ENCODE measurements at places on chromosomes 6 and 20. TPM values are rescaled to one million over a fixed set of nuclear protein-coding genes. Genes with fewer than 3 reads are reported as not detected.

The AGPAT4 gene
- 9.0 TPM for total RNA-seq

The SOX18 gene
- 0.07 TPM for total RNA-seq

The BCAS1 gene
- not detected for total RNA-seq

The MUCL3 gene
- not detected for total RNA-seq

Measured in smooth muscle cell of the pulmonary artery (primary cell).